ENCODE measurements at places on chromosomes 11 and 22. TPM values are rescaled to one million over a fixed set of nuclear protein-coding genes. Genes with fewer than 3 reads are reported as not detected.

LRRN4CL gene
- 0.38 TPM for total RNA-seq

- DNase-seq: no peak
These were observed 43.9 kb upstream of the ASPHD2 start for GRCh38 chr22:26385164-26385563.

PRG3 gene
- not detected for total RNA-seq

APOC3 gene
- total RNA-seq: not detected

GRCh38 chr11:82059505-82059904 is 674.2 kb downstream of the FAM181B start:
- no peak for DNase-seq

DNA sequence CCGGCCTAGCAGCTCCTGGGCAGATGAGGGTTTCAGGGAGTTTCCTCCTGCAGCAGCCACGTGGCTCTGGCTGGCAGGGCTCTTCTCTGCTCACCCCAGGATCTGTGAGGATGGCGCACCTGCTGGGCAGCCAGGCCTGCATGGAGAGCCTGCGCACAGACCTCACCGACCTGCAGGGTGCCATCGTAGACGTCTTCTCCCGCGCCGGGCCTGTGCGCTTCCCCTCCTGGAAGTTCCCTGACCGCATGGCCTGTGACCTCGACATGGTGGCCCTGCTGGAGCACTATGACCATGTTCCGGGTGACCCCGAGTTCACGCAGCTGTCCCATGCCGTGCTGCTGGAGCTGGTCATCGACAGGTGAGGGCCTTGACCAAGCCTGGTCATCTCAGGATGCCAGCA is 9.1 kb downstream of the CCDC157 start:
- DNase-seq: no peak

- DNase-seq: no peak
These were observed 14.0 kb downstream of the RGL4 start for GRCh38 chr22:23704829-23705228.

Data from pancreas (tissue), 10 donors.